Cortex of kidney (tissue), 1 donor: ENCODE measurements at places on chromosomes 4 and X.

DNA sequence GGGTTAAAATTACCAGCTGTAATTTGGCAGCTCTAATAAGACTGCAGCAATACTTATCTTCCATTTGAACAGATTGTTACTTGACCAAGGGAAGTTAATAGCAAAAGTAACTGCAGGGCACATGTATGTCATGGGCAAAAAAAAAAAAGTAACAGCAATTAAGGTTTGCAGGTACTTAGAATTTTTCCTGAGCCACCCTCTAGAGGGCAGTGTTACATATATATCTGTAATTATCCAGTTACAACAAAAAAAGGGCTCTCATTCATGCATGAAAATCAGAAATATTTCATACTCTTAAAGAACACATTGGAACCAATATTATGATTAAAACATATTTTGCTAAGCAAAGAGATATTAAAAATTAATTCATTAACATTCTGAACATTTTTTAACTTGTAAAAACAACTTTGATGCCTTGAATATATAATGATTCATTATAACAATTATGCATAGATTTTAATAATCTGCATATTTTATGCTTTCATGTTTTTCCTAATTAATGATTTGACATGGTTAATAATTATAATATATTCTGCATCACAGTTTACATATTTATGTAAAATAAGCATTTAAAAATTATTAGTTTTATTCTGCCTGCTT lies 25.1 kb downstream of the XIAP start:
- DNase-seq = no peak

DNA sequence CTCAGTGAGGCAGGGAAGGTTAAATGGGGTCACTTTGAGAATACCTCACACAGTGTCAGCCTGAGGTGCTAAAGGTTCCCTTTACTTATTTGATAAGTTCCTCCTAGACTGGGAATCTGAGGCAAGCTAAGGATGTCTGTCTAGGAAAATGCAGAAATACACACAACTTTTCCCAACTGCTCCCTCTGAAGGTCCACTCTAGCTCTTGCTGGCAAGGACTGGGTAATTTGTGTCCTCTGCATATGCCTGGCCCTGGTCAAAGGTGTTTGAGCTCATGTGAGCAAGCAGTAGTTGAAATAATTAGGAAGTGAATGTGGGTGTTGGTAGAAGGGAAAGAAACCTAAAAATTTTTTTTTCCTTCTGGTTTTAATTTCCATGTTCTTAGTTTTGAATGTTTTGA lies 21.3 kb downstream of the TXLNG start:
- DNase-seq = no peak

DNA sequence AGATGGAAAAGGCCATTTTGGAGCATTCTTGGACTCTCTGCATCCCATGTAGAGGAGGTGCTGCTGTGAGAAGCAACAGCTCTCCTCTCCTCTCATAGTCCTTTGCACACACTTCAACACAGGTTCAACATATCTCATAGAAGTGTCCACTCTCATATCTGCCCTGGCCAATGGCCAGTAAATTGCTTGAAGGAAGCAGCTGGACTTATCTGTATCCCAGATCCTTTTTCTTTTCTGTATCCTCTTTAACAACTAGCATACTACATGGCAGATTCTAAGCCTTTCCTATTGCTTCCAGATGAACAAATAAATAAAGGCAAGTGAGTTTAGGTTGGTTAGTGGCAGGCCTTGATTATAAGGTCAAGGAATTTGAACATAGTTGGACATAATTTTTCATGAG lies 122.0 kb downstream of the HS6ST2 start:
- DNase-seq = no peak

- no peak for DNase-seq
These were observed 86.4 kb downstream of the ANKRD17 start for GRCh38 chr4:73172161-73172560.

DNA sequence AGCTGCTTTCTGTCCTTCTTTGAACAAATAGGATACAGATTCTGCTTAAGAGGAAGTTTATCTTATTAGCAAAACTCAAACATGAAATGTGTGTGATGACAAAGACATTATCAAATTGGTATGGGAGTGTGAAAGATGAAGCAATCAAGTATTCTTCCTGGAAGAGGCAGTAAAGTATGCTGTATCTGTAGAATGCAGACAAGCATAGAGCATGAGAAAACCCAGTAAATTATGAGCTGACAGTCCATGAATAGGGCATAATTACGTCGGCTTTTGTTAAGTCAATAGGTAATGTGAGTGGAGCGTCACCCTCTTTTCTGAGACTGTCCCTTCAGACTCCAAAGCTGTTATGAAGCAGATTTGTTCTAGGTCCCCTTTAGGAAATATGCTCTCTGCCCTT lies 458.6 kb upstream of the NWD2 start:
- no peak for DNase-seq

GRCh38 chr4:79561751-79562150 lies 153.7 kb upstream of the GK2 start:
- no peak for DNase-seq

- DNase-seq = no peak
These were observed 188.7 kb downstream of the GBA3 start for GRCh38 chr4:22881411-22881810.

GRCh38 chr4:16609170-16609758 lies 289.2 kb downstream of the LDB2 start:
- no peak for DNase-seq

DNA sequence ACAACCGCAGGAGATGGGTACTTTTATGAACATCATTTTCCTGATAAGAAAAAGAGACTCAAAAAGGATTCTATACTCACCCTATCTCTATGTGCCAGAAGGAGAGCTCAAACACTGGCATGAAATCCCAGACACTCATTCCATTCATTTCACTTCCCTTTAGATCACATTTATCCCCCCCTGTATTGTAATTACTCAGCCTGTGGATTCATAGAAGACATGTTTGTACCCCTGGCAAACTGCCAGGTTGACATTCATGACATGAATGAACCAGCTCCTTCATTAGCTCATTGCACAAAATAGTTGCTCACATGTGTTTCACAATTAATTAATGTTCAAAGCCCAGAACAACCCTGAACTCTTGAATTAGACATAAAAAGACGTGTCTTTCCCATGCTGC lies 4.9 kb downstream of the SMR3A start:
- DNase-seq = no peak

DNA sequence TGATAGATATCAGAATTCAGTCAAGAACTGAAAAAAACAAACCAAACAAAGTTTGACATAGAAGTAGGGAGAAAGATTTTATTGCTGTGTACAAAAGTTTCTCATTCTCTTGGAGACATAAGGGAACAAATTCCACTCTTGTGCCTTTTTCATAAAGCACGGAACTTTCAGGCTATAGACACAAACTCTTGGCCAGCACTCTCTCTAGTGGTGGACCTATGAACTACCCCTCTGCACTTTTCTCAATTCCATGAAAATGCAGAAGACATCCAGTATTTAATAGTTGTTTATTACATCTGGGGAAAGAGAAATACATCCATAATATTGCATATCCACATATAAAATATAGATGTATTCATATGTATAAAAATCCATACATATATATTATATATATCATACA lies 291.6 kb upstream of the HS3ST1 start:
- no peak for DNase-seq

DNA sequence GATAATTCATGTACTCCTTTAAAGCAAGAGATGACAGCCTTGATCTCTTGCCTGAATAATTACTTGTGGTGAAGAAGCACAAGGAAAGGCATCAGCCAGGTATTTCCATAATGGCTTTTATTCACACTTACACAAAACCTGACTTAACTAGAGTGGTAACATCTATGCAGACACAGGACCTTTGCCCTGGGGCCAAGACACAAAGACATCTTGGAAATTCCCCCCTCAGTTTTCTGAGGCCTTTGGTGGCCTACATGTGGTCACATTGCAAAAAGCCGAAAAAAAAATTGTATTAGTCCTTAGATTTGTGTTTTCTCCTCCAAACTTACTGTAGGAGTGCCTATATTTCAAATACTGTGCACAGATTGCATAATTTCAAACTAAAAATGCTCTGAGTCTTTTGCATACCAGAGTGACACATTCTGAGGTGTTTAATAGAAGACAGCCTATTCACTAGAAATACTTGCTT lies 172.4 kb downstream of the PDGFC start:
- DNase-seq = no peak

DNA sequence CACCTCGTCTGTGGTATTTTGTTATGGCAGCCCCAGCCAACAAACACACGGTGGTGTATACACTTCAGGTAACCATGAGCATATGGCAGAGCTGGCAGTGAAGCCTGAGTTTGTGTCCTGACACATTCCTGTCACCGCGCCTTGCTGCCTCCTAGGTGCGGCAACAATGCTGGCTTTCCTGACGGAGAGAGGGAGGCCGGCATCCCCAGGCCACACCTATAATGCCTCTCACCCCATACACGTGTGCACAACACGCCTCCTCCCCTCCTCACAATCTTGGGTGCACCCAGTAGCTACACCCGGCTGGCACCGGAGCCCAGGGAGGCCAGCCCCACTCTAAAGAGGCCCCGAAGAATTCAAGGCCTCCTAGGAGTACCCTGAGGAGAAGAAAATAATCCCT lies 158.5 kb downstream of the NSUN7 start:
- no peak for DNase-seq

GRCh38 chr4:150021483-150021882 lies 56.8 kb upstream of the DCLK2 start:
- DNase-seq = no peak

DNA sequence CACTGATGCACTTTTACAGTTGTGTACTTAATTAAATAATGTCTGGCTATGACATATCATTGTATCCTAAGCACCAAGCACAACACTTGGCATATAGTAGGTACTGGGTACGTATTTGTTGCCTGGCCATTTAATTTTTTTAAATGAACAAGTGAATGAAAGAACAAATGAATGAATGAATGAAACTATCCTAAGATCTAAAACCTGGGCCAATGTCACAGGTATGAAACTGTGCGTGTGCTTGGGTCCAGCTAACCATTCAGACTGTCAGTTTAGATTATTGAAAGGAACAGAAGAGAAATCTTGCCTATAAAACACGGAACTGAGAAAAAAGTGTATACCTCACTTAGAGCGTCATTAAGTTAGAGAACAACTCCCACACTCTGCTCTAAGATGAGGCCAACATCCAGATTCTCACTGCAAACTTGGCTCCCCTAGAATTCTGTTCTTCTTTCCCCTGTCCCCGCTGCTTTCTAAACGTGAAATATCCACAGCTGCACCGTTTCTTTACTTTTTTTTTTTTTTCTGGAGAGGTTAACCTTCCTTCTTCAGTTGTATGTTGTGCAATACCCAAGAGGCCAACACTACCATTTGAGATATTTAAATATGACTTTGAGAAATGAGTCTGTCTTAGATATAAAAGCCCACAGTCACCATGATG lies 17.3 kb upstream of the SEL1L3 start:
- DNase-seq = no peak

DNA sequence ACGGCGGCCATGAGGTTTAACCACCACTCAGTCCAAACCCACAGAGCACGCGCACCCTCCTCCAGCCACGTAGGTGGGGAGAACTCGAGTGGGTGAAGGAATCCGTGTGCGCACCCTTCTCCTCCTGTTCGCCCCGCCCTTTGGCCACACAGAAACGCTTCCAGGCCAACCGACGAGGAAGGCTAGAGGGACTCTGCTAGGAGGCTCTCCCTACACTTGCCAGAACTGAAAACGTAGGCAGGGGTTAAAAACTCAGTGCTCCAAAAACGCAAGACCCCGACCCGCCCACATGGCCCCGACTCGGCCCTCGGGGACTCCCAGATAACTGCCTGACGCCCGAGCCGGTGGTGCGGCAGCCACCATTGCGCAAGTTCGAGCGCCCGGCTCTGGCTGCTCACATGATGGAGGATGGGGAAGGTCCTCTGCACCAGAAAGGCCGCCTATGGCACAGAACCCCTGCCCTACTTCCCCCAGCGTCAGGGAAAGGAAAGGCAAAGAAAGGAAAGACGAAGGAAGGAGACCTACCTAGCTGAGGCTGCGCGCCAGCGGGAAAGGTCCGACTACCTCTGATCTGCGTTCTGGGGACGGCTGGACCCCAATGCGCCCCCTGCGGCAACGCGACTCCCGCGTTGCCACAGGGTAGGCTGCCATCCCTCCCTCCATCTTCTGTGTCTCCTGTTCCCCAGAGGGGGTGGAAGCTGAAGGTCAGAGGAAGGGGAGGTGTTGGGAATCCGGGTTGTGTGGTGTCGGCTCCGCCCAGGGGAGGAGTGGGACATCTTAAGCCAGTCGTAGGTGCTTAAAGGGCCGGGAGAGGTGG lies 201.9 kb upstream of the AGTR2 start:
- DNase-seq = no peak

DNA sequence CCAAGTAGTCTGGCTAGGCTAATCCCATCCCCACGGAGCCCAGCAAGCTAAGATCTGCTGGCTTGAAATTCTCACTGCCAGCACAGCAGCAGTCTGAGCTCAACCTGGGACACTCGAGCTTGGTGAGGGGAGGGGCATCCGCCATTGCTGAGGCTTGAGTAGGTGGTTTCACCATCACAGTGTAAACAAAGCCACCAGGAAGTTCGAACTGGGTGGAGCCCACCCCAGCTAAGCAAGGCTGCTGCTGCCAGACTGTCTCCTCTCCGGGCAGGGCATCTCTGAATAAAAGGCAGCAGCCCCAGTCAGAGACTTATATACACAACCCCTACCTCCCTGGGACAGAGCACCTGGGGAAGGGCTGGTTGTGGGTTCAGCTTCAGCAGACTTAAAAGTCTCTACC lies 639.6 kb downstream of the IQCM start:
- DNase-seq = no peak

DNA sequence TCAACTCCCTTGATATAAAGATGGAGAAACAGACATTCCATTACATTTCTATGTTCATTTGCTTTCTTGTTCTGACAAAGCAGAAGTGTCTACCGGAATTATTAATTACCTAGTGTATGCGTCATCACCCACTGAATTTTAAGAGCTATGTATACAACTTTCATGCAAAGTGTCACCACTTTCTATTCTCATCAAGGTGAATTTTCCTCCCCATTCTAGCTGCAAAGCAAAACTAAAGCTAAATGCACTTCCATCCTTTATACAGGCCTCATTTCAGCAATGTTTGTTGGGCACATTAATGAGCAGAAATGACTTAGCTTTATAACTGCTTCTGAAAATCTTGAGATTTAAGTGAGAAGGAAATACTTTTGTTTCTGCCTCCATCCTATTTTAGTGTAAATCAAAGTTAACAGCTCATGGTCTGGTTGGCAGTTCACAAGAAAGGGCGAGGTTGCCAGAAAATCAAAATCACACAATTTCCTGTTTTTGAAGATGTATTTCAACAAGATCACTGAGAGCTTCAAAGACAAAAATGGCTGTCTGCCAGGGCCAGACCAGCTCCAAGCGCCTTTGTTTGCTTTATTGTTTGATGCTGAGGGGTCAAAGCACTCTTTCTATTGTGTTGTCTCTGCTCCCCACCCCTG lies 7.2 kb upstream of the FAM9C start:
- DNase-seq = no peak

GRCh38 chr4:185416955-185417354 lies 8.8 kb downstream of the UFSP2 start:
- no peak for DNase-seq

- no peak for DNase-seq
These were observed 69.3 kb upstream of the PDE5A start for GRCh38 chr4:119697887-119698393.

DNA sequence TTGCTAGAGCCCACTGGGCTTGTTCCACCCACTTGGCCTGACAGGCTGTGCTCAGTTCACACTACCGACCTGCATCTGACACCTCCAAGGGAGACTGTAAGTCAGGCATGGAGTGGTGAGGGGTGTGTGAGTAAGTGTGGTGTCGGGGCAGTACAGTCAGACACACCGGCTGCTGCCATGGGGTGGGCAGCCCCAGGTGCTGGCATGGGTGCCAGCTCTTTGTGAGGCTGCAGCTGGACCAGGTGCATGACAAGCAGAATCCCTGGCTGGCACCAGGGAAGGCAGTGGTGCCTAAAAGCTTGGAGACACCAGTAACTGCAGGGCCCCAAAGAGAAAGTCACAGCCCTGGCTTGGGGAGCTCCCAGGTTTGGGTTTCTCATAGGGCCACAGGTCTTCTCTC lies 665.0 kb downstream of the SH3BGRL start:
- DNase-seq = no peak
